ENCODE measurements at places on chromosomes 6 and 20.
A peak's percentile ranks its signal among the peaks of the same experiment; 100 is the strongest.

DNA sequence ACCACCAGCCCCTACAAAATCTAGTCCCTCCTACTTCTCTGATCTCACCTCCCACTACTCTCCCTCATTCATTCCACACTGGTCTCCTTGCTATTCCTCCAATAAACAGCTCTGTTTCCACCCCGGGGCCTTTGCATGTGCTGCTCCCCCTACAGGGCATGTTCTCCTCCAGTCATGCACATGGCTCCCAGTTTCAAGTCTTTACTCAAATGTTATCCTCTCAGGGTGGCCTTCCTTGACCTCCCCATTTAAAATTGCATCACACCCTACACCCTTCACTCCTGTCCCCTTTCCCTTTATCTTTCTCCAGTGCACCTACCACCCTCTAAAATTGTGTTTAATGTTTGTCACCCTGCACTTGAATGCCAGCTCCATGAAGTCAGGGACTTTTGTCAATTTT lies 174.5 kb downstream of the MRPL14 start:
- no peak for DNase-seq

DNA sequence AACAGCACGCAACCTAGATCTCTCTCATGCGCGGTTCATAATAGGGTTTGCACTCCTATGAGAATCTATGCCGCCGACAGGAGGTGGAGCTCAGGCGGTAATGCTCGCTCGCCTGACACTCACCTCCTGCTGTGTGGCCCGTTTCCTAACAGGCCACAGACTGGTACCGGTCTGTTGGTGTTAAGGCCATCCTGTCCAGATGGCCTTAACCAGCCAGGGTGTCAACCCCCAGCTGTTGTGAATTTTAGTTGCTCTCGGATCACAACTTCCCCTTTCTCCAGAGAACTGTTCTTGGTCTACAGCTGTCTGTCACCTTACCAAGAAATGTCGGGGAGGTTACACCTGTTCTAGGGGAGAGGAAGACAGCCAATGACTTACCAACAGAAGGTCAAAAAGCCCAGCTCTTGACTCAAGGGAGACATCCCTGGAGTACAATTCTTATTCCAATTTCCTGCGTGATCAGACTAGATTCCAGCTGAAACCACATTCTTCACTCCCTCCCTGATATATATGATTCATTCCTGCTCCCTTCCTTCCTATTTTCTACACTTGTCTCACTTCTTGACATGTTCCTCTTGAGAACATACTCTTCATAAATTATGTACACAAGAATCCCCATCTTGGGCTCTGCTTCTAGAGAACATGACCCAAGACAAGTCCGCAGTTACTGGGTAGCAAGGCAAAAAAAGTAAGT lies 23.1 kb upstream of the DNAAF9 start:
- no peak for DNase-seq

- no peak for DNase-seq
Observed at GRCh38 chr6:127058027-127058426, 60.4 kb upstream of the RSPO3 start.

- no peak for DNase-seq
Observed at GRCh38 chr6:69391106-69391505, 405.7 kb downstream of the LMBRD1 start.

DNA sequence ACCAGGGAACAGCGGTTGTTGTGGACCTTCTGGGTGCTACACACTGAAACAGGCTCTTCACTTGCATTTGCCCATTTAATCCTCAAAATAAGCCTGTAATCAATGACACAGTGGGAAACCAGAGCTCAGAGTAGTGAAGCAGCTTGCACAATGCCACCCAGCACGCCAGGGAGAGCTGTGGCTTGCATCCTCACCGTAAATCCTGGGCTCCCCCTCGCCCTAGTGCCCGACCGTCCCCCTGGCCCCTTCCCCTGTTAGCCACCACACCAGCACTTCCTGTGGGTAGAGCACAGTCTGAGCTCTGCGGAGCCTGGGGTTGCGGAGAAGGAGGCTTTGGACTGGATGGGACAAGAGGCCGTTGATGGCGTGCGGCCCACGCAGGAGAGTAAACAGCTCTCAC lies 14.5 kb downstream of the VSTM2L start:
- no peak for DNase-seq

GRCh38 chr6:22949967-22950366 lies 380.6 kb downstream of the HDGFL1 start:
- no peak for DNase-seq

- DNase-seq: no peak
Observed at GRCh38 chr20:52482044-52482443, 290.5 kb upstream of the ZFP64 start.

DNA sequence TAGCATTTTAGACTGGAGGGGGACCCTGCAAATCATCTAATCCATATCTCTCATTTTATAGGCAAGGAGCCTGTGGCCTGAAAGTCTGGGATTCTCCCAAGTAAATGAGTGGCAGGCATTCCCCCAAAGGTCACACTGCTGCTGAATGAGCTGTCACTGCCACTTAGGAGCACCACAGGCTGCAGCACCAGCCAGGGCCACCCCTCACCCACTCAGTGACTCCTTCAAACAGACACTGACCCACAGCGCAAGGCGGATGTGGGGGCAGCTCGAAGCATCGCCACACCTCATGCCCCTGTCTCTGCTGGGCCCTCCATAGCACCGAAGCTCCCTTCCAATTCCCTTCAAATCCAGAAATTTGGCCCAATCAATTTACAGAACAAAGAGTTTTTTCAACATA lies 119.9 kb upstream of the ARID1B start:
- DNase-seq: no peak

DNA sequence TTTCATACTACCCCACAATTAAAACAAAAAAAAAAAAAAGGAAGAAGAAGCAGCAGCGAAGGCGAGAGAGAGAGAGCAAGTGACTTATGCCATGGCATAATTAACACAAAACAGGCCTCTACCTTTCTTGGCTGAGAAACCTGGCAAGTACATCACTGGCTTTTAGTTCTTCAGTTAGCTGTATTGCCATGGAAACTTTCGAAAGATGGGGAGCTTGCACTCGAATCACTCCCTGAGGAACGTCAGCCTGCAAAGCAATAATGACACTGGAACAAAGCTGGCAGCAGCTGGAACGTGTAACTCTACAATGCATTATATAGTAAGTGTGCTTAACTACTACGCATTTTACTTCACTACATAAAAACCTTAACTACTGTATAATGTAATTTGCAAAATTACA lies 126.1 kb downstream of the ARHGAP18 start:
- no peak for DNase-seq

GRCh38 chr20:49216991-49217578 lies 2.1 kb upstream of the DDX27 start:
- peak; percentile 89 for DNase-seq

- no peak for DNase-seq
Observed at GRCh38 chr20:43188861-43189553, 699 bp downstream of the PTPRT start.

- DNase-seq: no peak
Observed at GRCh38 chr6:89862698-89863097, 31.6 kb upstream of the GJA10 start.

DNA sequence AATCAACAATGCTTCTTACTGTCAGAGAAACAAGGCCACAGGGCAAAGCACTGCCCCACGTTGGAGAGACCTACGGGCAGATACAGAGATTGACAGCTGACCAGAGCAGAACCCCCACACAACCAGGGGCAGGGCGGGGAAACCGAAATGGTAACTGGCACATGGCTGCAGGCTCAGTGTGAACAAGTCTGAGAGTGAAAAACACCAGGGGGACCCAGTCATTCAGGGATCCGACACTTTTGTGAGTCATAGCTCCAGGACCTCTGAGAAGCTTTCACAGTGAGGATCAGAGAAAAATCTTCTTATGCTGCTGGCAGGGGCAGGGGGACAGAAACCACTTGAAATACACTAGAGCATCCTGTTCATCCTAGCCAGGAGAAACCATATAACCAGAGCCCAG lies 254.2 kb downstream of the C6orf118 start:
- DNase-seq: no peak

GRCh38 chr20:42435230-42435629 lies 754.5 kb downstream of the PTPRT start:
- no peak for DNase-seq

DNA sequence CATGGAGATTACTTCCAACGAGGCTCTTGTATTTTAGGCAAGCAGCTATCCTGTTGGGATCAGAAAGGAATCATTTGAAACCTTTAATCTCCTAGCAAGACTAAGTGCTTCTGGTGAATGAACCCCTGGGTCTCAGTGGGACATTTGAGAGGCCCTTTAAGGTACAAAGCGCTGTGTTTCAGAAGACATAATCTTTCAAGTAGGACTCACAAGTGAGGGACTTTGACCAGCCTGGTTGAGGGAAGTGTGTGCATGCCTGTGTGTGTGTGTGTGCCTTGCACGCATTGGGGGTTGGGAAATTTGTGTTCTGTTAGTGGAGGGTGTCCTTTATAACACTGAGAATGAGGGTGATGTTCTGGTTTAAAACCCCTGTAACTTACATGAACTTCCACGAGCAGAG lies 64.4 kb upstream of the KCNG1 start:
- DNase-seq: no peak

- no peak for DNase-seq
Observed at GRCh38 chr20:6863355-6863754, 95.9 kb downstream of the BMP2 start.

DNA sequence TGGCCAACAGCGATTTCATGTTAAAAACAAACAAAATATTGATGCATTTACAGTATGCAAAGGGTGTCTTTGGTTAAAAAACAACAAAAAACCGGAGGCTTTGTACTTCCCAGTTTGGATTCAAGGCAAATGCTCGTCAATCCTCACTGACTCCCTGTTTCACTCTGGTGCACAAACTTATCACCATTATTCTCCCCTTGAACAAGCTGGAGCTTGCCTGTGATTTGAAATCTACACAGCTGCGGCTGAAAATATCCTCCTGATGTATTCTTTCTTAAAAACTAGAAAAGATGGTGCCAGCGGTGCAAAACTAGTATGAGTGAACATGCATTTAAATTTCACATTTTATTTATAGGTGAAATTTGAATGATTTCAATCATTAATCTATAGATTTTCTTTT lies 3.3 kb downstream of the PERP start:
- DNase-seq: no peak

GRCh38 chr6:53530346-53530745 lies 14.6 kb downstream of the GCLC start:
- no peak for DNase-seq

DNA sequence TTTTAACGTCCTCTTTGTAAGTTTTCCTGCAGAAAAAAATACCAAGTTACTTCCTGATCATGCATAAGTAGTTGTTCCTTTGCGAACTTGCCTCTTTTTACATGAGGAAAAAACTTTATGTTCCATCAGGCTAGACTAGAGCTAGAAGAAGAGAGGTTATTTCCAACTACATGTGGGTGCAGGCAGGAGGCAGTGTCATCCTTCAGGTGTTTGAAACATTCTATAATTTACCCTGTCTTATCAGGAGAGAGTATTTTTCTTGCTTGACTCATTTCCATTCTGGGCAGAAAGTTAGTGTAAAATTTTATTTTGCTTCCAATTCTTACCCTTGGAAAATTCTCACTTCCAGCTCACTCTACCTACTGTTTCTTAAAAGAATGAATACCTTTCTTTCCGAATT lies 28.5 kb upstream of the EPHA7 start:
- DNase-seq: no peak

GRCh38 chr6:30955367-30956042 lies 14.7 kb downstream of the MUCL3 start:
- DNase-seq: peak; percentile 38

- no peak for DNase-seq
Observed at GRCh38 chr20:20712004-20712473, 405 bp downstream of the RALGAPA2 start.

DNA sequence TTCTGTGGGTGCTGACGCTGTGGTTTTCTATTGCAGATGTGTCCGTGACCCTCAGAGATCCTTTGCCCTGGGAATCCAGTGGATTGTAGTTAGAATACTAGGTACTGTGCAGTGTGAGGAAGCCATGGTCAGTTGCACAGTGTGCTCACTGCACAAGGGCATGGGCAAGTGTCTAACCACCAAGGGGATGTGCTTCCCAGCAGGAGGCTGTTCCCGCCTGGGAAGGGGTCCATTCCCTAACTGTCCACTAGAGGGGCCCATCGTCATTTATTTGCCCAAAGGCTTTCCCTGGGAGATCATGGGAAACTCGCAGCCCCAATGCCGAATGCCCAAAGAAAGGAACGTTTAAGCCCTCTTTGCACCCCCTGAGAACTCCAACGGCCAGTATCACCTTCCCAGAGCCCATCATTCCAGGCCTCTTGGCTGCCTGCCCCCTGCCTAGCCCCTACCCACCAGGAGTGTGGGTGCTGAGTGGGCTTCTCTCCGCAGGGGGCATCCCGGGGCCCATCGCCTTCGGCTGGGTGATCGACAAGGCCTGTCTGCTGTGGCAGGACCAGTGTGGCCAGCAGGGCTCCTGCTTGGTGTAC lies 26.2 kb downstream of the SLCO4A1 start:
- peak; percentile 86 for DNase-seq

DNA sequence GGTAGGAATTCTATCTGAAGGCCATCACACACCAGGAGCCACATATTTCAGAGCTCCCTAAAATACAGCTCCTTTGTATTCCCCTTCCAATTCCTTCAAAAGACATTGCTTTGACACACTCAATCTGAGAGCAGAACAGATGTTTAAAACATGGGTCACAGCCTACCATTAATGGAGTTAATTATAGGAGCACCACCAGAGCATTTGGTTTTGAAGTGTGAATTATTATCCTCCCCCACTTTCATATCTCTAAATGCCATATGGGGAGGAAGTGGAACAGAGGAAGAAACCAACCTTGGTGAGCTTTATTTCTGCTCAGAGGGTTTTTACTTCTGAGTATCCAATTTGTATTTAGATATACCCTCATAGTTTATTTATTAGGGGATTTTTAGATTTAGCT lies 50.7 kb upstream of the TNFRSF21 start:
- no peak for DNase-seq

GRCh38 chr6:89209457-89209856 lies 7.7 kb downstream of the GABRR1 start:
- no peak for DNase-seq

- no peak for DNase-seq
Observed at GRCh38 chr6:14647357-14647756, 529.8 kb downstream of the CD83 start.

- no peak for DNase-seq
Observed at GRCh38 chr6:16669227-16669626, 92.0 kb downstream of the ATXN1 start.

- DNase-seq: no peak
Observed at GRCh38 chr6:9914951-9915350, 499.9 kb downstream of the TFAP2A start.

- no peak for DNase-seq
Observed at GRCh38 chr6:39444479-39445019, 122.0 kb upstream of the KCNK16 start.

DNA sequence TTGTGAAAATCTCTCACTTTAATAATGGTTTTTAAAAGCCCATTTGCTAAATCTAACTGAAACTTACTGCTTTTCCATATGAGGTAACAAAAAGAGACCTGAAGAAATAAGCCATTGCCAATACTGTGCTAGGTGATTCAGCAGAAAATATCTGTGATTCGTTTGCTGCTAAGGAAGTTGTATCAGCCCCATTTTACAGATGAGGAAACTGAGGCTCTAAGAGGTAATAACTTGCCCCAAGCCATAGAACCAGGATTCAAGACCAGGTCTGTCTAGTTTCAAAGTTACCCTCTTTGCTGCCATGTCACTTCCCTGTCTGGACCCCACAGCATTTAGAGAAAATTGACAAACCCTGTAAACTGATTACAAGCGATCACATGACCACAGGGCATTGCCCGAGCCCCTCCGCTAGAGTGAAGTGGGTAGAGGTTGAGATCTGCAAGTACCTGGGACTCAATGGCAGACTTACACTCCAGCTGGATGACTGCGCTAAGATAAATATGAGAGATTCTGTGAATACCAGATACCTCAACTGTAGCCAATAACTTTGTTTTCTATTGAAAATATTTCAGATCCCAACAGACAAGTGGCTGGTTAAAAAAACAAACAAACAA lies 69.3 kb downstream of the TNFRSF21 start:
- DNase-seq: no peak
